ENCODE measurements at places on chromosomes 1 and 21.

DNA sequence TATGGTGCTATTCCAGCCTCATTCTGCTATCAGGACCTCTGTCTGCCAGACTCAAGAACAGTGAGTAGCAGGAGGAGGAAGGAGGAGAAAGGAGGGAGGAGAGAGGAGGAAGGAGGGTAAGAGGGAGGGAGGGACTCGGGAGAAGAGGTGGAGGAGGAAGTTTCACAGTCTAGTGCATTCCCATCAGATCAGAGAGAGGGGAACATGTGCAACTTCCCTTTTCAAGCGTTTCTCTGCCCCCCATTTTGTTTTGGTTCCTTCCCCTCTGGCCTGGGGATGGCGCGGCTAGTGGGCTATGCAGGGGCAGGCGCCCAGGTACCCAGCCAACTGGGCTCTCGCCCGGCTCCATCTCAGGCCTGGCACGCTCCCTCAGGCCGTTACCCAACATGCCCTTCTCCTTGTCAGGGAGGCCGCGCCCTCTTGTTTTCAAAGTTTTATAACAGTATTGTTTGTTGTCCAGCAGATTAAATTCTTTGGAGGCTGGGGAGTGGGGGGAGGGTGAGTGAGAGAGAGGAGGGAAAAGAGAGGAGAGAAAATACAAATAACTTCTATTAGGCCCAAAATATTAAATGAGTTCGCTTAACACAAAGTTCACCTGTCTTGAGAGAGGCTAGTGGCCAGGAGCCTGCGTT is 56.0 kb downstream of the CD46 start:
- no peak for DNase-seq

- no peak for DNase-seq
Measured at GRCh38 chr1:149844650-149845255, 54.6 kb upstream of the BOLA1 start.

DNA sequence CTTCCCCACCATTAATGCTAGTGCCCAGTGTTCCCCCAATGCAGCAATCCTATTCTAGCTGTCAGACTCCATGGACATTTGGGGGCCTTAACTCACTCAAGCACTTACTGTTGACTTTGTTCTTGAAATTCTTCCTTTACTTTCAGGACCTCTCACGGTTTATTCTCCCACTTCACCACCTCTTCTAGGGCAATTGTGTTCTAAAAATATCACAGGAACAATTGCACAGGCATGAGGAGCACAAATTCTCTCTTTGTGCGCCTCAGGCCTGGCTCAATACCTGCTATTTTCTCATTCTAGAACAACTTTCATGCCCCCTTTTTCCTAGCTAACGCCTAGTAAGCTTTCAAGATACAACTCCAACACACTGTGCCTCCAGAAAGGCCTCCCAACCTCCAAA is 7.3 kb downstream of the MAB21L3 start:
- DNase-seq: no peak

- no peak for DNase-seq
Measured at GRCh38 chr1:156638189-156638985, 3.5 kb upstream of the BCAN start.

GRCh38 chr1:218346391-218347204 is 1.5 kb downstream of the TGFB2 start:
- DNase-seq: no peak

- peak; percentile 66 for DNase-seq
Measured at GRCh38 chr1:206503591-206504362, 3.6 kb upstream of the RASSF5 start.

GRCh38 chr1:2405588-2406295 is 6.6 kb downstream of the PEX10 start:
- DNase-seq: no peak

Measured in SK-MEL-5 (cell line).